ENCODE measurements at places on chromosomes 6 and 20.

GRCh38 chr6:38673397-38674165, 29.4 kb downstream of the GLO1 start:
- no peak for DNase-seq

- no peak for DNase-seq
These were observed 19.4 kb downstream of the CDS2 start for GRCh38 chr20:5146099-5146668.

DNA sequence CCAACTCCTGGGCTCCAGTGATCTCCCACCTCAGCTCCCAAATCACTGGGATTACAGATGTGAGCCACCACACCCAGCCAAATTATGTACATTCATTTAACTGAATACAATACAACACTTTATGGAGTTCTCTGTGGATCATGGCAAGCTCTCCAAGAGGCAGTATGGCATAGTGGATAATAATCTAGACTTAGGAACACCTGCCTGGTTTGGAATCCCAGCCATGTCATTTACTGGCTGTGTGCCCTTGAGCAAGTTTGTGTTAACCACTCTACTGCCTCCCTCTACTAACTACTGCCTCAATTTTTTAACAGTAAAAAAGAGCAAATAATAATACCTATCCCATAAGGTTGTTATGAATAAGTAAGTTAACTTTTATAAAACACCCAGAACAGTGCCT, 1.9 kb upstream of the ETV7 start:
- no peak for DNase-seq

- no peak for DNase-seq
These were observed 20.7 kb downstream of the CGA start for GRCh38 chr6:87074101-87074621.

DNA sequence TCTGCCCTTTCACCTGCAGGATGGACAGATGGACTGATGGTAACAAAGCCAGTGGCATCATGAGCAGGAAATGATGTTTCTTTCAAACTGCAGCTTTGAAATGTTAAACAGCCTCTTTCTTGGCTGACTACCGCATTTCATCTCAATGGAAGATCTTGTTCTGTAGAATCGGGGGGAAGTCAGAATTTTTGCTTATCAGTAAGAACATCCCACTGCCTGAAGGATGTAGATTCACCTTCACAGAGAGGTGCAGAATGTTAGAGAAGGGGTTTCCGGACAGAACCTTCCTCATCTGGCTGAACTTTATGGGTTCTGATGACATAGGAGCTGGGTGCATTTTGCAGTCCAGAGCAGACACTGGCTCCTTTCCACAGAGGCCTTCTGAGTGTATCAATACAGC, 32.7 kb downstream of the GGTLC1 start:
- no peak for DNase-seq
